Bronchial epithelial cell (primary cell): ENCODE measurements at places on chromosomes 11 and 22.

GRCh38 chr11:76602431-76602861 lies 68.1 kb downstream of the LRRC32 start:
- no peak for DNase-seq

DNA sequence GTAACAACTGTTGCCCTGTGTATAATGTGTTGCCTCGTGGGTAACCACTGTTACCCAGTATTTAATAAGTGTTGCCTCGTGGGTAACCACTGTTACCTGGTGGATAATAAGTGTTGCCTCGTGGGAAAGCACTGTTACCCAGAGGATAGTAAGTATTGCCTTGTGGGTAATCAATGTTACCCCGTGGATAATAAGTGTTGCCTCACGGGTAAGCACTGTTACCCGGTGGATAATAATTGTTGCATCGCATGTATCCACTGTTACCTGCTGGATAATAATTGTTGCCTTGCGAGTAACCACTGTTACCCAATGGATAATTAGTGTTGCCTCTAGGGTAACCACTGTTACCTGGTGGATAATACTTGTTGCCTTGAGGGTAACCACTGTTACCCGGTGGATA lies 17.1 kb upstream of the NXPE4 start:
- DNase-seq = no peak

- no peak for DNase-seq
Measured at GRCh38 chr11:32062540-32062939, 28.3 kb upstream of the RCN1 start.

- no peak for DNase-seq
Measured at GRCh38 chr11:70739811-70740487, 341.6 kb downstream of the CTTN start.

- no peak for DNase-seq
Measured at GRCh38 chr22:44894321-44894720, 115.5 kb downstream of the PHF21B start.
